ENCODE measurements at places on chromosomes 2 and 18.

- DNase-seq: no peak
These were observed 23.5 kb downstream of the CCT7 start for GRCh38 chr2:73257425-73258125.

DNA sequence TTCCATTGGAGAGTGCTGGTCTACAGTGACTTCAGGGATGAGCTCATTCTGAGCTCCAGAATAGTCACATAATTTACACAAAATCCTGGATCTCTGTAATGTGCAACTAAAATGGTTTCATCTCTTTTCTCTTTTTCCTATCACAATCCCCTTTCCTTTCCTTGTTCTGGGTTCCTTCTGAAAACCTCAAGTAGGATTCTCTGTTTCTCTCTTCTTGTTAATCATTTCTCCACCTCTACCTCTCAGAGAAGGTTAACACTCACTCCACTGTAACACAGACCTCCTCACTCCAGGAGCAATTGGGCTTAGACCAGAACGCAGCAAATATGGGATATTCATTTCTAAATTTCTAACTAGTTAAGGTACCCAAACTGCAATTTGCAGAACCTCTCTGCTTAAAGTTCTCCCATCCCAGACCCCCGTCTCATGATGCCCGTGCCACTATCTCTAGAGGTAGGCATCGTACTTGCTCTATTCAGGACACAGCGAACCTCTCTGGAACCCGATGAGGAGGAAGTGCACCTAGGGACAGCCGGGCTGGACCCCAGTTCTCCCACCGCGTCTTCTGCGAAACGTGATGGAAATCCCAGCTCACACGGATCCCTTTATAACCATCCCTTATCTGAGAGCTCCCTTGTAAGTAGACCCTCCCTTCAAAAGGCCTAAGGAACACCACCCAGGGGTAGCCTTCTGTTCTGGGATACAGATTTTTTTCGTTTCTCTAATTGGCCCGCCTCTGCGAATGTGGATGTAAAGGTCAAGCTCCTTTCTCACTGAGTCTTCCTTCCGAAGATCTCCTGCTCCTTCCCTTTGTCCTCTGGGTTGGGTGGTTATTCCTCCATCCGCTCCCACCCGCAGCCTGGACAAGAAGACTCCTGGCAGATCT lies 1.3 kb downstream of the FOXI3 start:
- no peak for DNase-seq

DNA sequence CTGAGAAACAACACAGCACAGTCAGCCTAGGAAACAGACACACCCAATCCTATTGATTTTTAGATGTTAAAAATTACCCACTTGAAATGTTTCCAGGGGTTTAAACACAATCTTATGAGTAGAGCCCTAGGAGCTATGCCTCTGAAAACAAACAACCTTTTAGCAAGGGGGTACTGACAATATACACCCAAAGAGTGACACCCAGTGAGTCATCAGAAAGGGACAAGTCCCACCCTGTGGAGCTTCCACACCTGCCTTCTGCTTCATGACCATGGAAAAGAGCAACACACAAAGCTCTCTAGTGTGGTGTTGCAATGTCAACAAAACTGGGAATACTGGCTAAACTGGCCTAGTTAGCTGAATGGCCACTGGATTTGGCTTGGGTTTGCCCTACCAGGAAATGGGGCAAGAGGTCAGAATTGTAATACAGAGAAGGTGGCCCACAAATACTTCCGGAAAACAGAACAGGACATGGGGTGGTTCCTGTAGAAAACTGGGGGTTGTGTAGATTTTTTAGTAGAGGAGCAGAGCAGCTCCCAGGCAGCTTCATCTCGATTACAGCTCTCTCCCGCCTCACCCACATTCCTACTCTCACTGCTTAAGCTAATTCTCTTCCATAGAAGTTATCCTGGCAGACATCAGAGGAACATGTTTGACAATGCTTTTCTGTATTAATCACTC lies 98.2 kb downstream of the GAREM1 start:
- no peak for DNase-seq

DNA sequence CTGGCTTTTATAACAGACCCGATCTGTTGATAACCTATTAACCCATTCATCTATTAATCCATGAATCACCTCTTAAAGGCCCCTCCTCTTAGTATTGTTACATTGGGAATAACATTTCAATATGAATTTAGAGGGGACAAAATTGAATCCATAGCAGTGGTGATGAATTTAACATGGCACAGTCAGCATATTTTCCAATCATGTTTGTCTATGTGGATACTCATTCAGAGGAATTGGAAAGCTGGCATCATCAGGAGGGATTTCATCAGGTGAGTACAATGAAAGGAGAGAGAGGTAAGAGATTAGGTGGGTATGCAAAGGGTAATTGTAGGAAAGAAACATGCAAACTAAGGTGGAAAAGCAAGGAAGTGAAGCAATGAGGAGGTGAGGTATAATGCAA lies 275.1 kb upstream of the STON1 start:
- no peak for DNase-seq

DNA sequence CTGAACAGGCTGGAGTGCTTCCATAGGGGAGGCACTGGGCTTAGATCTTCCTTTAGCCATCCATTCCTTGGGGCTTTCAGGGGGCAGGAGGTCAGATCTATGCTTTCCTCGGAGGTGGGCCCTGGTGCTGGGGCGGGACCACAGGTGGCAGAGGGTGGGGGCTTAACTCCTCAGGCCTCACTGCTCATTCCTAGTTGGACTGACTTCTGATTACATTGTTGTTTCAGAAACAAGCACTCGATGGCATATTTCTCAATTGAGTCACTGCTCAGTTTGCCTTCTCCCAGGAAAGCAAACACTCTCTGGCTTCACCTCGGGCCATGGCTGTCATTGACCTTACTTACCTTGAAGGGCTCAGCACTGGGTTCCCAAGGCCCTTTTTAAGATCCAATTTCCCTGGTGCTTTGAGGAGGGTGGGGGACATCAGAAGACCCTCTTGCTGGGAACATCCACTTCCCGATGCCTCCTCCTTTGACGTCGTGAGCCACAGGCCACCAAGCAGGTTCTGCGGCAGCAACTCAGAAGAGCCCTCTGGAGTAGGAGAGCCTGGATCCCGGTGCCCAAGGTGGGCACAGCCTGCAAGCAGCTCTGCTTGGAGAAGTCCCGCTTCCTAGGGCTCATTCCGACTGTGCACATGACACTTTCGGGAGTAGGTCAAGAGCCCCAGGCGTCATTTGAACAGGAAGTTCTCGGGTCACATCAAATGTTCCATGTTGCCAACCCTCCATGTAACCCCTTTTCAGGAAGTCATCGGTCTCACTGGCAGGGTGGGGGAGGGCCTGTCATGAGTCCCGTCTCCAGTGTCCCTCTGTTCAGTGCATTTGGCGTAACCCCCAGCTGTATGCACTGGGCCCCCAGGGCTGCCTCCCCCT lies 40.6 kb downstream of the SDC1 start:
- DNase-seq: no peak

GRCh38 chr2:170455617-170456426 lies 259.3 kb upstream of the SP5 start:
- DNase-seq: no peak

Measured in T1000 (cell line).